ENCODE measurements at places on chromosomes 2 and 18. TPM values are rescaled to one million over a fixed set of nuclear protein-coding genes. Genes with fewer than 3 reads are reported as not detected.

LHCGR gene
- not detected for total RNA-seq

XPO1 gene
- 70.0 TPM for total RNA-seq

EVA1A gene
- total RNA-seq: 1.00 TPM

MYOM1 gene
- 733 TPM for total RNA-seq

ATP8B1 gene
- 13.1 TPM for total RNA-seq

MOCOS gene
- total RNA-seq: 0.29 TPM

STK25 gene
- total RNA-seq: 93.9 TPM

PDE11A gene
- 0.89 TPM for total RNA-seq

SLC16A14 gene
- total RNA-seq: 2.9 TPM

RAB27B gene
- total RNA-seq: 0.86 TPM

DNA sequence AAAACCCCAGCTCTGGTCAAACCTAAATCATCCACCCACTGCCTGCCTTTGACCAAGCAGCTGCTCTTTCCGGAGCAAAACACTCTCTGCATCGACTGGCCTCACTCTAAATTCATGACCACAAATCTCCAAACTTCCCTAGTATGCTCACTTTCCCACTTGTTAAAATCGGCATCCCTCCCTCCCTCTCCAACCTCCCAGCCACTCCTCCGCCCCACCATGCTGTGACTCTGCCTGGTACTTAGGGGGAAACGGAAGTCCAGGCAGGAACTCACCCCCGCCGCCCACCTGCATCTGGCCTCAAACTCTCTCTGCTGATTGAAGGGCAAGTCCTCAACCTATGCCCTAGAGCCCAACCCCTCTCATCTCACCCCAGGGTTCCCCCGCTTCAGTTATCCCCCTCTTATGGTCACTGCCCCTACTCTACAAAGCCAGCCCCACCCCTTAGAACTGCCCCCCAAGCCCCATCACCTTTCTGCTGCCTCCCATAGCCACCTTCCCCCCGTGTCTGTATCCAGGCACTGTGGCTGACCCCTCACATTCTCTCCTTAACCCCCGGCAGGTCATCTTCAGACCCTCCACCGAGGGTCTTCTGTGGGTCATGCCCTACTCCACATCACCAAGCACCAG, 3.8 kb upstream of the ADRA2B start:
- DNase-seq: no peak

DNA sequence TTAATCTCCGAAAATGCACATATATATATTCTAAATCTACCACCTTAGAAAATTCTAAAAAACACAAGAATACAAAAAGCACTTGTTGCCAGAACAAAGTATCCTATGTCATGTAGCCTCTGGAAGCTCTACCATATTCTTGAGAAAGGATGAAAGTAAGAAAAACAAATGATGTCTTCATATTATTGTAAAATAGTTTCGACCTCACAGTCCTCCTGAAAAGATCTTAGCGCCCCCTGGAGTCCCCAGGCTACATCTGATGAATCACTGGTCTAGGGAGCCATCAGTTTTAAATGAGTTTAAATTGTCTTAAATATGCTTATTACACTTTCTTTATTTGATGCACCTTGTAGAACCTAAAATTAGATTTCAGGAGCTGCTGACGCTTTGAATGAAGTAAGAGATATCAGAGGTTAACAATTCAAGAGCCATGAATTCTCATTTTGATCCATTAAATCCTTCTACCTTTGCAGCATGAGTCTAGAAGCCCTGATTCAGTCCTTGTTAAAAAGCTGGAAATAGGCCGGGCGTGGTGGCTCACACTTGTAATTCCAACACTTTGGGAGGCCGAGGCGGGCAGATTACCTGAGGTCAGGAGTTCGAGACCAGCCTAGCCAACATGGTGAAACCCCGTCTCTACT, 138.8 kb downstream of the MCFD2 start:
- DNase-seq: peak; percentile 41

GRCh38 chr2:178477443-178478129, 814 bp downstream of the FKBP7 start:
- DNase-seq: no peak

DNA sequence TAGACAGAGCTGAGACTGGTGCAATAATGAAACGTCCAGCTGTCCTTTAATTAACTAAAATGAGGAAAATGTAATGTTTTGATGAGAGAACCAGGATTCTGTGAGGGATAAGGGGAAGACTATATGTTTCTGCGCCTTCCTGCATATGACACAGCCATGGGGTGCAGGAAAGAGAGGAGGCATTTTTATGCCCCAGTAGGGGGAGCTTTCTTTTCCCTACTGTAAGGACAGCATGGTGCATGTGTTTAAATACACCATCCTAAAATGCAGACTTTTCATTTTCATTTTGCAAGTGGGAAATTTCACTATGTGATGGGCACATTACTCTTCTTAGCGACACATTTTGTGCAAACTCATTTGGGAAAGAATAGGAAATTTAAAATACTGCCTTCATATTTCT, 446.1 kb downstream of the ARHGAP15 start:
- no peak for DNase-seq

GRCh38 chr2:216498070-216498378, 620 bp upstream of the RPL37A start:
- no peak for DNase-seq

GRCh38 chr18:10950876-10951630, 198.3 kb downstream of the PIEZO2 start:
- DNase-seq: no peak

DNA sequence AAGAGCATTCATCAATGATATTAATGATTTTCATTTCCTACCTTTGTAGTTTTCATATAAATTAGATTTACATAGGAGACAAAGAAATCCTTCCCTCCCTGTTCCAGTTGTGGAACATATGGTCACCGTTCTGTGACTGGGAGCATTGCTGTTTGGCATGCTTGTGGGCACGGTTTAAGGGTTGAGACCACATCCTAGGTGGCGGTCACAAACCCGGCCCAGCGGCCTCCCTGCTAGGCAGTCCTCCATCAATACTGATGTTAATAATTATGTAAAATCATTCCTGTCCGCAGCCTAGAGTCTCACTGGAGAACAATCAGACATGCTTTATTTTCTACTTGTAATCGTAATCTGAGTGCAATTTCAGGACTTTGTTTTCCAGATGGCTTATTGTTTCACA, 117.9 kb downstream of the AGAP1 start:
- DNase-seq: no peak

DNA sequence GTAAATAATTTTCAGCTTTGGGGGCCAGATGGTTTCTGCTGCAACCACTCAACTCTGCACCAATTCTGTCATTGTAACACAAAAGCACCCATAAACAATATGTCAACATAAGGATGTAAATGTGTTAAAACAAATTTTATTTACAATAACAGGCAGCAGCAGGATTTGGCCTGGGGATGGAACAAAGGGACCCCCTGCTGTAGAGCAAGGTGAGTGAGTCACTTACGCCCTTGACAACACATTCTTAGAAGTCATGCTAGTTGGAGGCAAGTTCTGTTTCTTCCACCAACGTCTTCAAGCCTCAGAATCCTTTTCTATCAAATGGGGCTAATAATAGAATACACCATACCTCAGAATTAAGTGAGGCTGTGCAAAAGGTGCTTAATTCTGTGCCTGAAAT, 610.2 kb upstream of the SYT4 start:
- DNase-seq: no peak

DNA sequence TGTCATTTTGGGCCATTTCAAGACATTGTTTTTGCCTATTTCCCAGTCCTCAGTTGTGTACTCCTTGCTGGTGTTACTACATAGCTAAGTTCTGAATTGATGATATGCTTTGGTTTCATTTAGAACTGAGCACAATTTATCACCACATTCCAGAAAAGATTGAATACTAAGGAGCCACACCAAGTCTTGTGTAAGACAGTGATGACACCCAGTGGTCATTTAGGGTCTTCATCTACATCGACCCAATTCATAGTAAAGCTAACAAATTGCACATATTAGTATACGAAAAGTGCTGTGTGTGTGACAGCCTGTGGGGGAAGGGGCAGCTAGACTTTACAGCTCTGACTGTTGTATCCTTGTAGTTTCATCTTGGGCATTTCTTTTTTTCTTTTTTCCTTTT, 10.9 kb upstream of the DLX2 start:
- no peak for DNase-seq

- no peak for DNase-seq
Measured at GRCh38 chr2:100945433-100945740, 56.7 kb upstream of the RPL31 start.

DNA sequence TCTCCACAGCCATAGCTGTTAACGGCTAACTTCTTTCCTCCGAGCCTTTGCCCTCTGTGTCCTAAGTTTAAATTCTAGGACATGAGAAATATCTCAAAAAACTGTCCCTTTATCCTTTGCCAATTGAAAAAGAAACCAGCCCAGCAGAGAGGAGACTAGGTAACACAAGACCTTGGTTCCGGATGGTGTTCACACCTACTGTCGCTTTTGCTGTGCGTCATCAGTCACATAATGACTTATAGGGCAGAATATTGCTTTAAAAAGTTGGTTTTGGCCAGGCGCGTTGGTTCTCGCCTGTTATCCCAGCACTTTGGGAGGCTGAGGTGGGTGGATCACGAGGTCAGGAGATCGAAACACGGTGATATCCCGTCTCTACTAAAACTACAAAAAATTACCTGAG, 66.2 kb downstream of the SP3 start:
- DNase-seq: no peak

DNA sequence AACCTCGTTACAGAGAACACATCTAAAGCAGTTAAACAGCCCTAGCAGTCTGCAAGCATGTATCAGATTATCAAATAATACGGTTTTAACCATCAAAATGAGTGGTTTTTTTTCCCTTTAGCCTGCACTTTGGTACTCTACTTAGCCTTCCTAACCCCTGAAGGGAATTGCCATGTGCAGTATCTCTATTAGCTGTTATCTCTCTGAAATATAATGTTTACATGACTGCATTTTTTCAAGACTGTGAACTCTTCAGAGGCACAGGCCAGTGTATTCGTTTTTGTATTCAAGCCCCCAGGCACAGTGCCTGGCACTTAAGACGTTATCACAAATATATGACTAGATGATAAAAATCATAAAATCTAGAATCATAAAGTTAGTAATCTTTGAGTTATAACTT, 509.5 kb downstream of the PARD3B start:
- no peak for DNase-seq

- DNase-seq: no peak
Measured at GRCh38 chr2:206627632-206628031, 14.7 kb upstream of the FAM237A start.

- DNase-seq: no peak
Measured at GRCh38 chr18:22710673-22711191, 222.4 kb upstream of the RBBP8 start.

DNA sequence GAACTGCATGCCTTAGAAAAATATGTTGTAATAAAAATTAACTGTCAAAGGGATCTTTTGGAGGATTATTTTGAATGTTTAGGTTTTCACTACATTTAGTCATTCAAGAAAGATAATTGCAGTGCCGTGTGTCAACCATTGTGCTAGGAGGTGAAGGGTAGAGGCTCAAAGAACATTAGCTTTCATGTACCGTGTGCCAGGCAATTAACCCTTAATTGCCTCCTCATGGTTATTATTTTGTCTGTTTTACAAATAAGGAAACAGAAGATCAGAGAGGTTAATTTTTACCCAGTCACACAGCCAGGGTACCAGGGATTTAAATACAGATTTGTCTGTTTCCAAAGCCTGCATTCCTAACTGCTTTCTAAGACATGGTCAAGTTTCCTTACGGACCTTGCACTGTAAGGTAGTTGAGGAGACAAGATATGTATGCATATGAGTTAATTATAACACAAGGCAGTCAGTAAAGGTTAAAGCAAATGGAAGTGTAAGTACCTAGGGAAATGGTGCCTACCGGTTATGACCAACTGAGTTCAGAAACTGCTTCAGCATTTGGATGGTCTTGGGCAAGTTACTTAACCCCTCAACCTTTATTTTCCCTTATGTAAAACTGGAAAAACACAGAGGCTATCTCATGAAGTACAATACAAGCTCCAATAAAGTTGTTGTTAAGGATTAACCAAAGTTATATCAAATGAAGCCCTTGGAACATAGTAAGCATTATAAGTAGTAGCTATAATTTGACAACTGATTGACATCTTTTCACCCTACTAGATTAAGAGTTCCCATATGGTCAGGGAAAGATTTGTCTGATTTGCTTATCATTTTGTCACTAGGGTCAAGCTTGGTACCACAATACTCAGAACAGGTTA, 434.9 kb downstream of the MBD2 start:
- DNase-seq: no peak

- no peak for DNase-seq
Measured at GRCh38 chr2:96164459-96165184, 19.4 kb upstream of the DUSP2 start.

- DNase-seq: peak; percentile 37
Measured at GRCh38 chr2:33535421-33535820, 59.0 kb downstream of the RASGRP3 start.

- DNase-seq: no peak
Measured at GRCh38 chr2:101115664-101116063, 35.5 kb downstream of the TBC1D8 start.

DNA sequence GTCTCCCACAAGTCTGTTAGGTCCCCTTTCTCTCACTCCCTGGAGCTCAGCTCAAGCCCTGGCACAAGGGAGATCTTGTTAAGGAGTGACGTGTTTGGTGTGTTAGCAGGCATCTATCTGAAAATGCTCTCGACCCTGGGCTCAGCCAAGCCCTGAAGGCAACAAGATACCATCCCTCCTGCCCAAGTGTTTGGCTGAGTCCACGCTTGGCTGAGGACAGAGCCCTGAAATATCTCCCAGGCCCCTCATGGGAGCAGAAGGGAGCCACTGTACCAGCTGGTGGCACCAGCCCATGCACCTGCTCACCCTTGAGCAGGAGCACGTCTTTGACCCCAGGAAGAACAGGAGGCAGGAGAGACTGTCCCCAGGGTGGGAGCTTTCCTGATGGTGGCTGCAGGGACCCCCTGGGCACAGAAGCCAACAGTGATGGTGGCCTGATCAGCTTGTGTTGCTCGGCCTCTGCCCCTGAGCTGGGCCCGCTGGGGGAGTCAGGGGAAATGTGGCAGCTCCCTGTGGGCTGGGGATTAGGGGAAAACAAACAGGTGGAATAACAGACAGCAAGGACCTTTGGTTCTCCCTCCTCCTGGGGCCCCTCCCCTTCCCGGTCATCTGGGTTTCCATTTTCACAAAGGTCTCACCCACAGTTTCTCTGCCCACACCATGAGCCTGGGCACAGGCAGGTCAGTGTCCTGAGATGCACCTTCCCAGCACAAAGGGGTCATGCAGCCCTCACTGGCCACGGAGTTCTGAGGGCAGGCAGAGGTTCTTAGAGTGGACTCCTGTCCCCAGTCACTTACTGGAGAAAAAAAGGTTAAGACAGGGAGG, 91.6 kb downstream of the RHOB start:
- no peak for DNase-seq

GRCh38 chr2:230798769-230799399, 65.9 kb upstream of the ITM2C start:
- DNase-seq: peak; percentile 35
